ENCODE measurements at places on chromosomes 12 and 14.

DNA sequence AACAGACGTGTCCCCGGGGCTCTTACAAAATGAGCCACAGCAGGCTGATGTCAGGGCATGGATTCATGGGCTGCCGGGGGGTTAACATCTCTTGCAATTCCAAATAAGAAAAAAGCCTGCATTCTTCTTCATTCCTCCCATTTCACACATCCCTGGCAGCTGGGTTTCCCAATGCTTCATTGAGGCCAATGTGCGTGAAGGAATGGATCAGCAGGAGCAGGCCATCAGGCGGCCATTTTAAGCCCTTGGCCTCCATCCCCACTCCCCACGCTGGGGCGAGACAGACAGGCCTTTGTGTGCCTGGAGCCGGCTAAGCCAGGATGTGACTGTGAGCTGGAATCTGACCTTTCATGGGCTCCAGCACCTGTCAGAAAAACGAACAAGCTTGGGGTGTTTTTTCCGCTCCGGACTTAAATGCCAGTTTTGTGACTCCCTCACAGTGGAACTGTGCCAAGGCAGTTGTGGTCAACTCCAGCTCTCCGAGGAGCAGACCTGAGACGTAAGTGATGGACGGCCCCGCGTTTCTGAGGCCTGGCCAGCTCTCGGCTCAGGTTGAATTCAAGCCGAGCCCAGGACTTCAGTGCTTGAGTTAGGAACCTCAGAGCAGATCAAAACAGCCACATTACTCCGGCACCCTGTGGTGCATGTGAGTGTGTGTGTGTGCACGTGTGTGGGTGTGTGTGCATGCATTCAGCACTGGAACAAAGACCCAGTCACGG is 133.1 kb downstream of the TMEM30B start:
- DNase-seq, result no peak

DNA sequence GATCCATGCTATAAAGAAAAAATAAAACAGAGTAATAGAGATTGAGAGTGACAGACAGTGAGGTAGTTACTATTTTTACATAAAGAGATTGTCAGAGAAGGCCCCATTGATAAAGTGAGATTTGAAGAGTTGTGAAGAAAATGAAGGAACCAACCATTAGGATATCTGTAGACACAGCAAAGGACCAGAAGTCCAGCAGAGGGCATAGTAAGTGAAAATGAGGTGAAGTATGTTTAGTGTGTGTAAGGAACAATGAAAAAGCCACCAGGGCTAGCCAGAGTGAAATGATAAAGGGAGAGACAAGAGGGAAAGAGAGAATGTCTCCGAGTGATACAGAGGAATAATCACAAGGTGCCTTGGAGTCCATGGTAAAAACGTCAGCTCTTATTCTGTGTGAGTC is 411.0 kb downstream of the NELL2 start:
- DNase-seq, result no peak

GRCh38 chr12:116545144-116545543 is 14.0 kb upstream of the MAP1LC3B2 start:
- no peak for DNase-seq

DNA sequence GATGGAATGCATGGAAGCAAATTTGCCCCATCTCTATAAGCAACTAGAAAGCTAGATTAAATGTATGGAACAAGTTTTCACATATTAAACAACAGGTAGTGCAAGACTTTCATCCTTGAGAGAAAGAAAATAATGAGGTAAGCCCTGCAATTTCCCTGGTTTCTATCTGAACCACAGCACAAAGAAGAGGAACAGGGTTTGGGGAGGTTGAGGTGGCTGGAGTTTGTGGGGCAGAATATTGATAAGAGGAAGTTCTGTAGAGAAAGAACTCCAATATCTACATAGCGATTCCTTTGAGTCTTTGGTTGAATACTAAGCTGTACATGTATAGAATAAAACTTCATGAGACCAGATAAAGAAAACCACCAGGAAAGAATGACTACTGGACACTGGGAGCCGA is 96.3 kb upstream of the CCND2 start:
- no peak for DNase-seq

- no peak for DNase-seq
Observed at GRCh38 chr12:30913323-30913722, 13.2 kb upstream of the TSPAN11 start.

DNA sequence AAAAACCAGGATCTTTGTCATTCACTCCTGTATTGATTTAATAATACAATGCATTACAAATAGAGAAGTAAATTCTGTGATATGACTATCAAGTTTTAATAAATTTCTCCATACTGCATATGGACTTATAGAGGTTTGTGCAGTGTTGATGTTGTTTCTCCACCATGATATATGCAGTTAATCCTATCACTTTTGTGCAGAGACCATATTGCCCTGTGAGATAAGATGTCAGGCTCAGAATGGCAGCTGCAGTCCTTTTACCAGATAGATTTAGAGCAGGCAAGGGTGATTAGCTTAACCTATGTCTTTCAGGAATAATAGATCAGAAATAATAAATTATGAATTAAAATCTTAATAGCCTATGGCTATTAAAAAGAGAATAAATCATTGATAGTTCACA is 38.6 kb upstream of the KCNJ8 start:
- DNase-seq, result no peak

Data from NK-92 treated with Interleukin-12 subunit alpha and Interleukin-12 subunit beta, amount 100 ng/mL, for 24 hours (cell line).